ENCODE measurements at places on chromosomes 3 and 15.

- H3K27me3 ChIP-seq: peaks cover 7% of the 10 kb centered on the region
- H3K27ac ChIP-seq: no peak overlapping the region
- DNase-seq: no peak
- H3K36me3 ChIP-seq: no peaks in the 10 kb centered on the region
- no peak overlapping the region for H3K4me3 ChIP-seq
Observed at GRCh38 chr3:12155264-12155663, 3.4 kb downstream of the TIMP4 start.

- H3K27me3 ChIP-seq: peaks cover 18% of the 10 kb centered on the region
- H3K27ac ChIP-seq: no peak overlapping the region
- H3K4me3 ChIP-seq: no peak overlapping the region
- peaks cover 9% of the 10 kb centered on the region for H3K36me3 ChIP-seq
Observed at GRCh38 chr3:193909387-193909786, 226.6 kb upstream of the HES1 start.

- no peak overlapping the region for H3K27ac ChIP-seq
- no peak for DNase-seq
- peaks cover 47% of the 10 kb centered on the region for H3K36me3 ChIP-seq
- peak overlapping the region; percentile 62 for H3K4me3 ChIP-seq
- H3K27me3 ChIP-seq: no peaks in the 10 kb centered on the region
Observed at GRCh38 chr15:57091636-57092035, 173.2 kb downstream of the TCF12 start.

GRCh38 chr15:32641517-32642059, at the start of gene SCG5:
Gene SCG5 (plus strand): TSS chr15:32641710. CDS start chr15:32643593, 1,883 bp downstream.
- H3K27me3 ChIP-seq: no peaks in the 10 kb centered on the region
- peaks cover 38% of the 10 kb centered on the region for H3K36me3 ChIP-seq
- peak within 1 kb of the TSS; percentile 88 for H3K4me3 ChIP-seq
- peak; percentile 75 for DNase-seq
- peaks cover 51% of the 10 kb centered on the region for H3K4me1 ChIP-seq
- peak within 1 kb of the TSS; percentile 32 for H3K27ac ChIP-seq

- H3K27ac ChIP-seq: no peak overlapping the region
- DNase-seq: no peak
- H3K36me3 ChIP-seq: no peaks in the 10 kb centered on the region
- peaks cover 12% of the 10 kb centered on the region for H3K4me1 ChIP-seq
- no peak overlapping the region for H3K4me3 ChIP-seq
Observed at GRCh38 chr15:80785335-80785734, 6.2 kb downstream of the CEMIP start.

GRCh38 chr15:53675832-53676231, 83.6 kb downstream of the WDR72 start:
- H3K4me1 ChIP-seq: peaks cover 13% of the 10 kb centered on the region
- peaks cover 7% of the 10 kb centered on the region for H3K27me3 ChIP-seq
- no peak overlapping the region for H3K27ac ChIP-seq
- H3K36me3 ChIP-seq: no peaks in the 10 kb centered on the region
- DNase-seq: no peak

DNA sequence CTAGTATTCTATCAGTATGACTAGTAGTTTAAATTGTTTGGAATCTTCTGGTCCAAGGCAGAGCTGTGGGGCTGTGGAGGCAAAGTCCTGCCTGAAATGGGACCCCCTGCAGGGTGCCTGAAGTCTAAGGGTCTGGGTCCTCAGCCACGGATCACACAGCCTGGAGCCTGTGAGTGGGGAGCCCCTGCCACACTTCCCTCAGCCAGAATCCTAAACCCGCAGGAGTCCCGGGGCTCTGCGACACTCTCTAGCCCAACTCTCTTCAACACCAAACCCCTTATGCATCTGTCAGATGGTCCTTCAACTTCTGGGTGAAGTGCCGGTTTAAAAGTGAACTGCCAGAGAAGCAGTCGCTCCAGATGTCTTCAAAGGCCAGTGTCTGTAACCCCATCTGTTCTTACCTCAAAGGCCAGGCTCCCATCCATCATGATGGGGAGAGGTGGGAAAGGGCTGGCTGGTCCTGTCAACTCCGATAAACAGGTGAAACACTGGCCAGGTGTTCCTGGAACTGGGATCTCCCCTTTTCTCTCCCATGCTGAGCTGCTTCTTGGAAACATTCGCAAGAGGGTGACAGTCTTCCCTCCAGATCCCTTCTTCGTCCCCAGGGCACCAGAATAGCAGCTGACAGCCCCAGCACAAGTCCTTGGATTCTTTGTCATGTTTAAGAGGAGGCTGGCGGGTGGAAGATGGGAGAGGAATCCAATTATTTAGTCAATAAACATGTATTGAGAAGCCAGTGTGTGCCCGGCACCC, 45.6 kb downstream of the CPN2 start:
- H3K27me3 ChIP-seq: peaks cover 27% of the 10 kb centered on the region
- H3K4me1 ChIP-seq: peaks cover 49% of the 10 kb centered on the region
- no peak overlapping the region for H3K4me3 ChIP-seq
- no peaks in the 10 kb centered on the region for H3K36me3 ChIP-seq

DNA sequence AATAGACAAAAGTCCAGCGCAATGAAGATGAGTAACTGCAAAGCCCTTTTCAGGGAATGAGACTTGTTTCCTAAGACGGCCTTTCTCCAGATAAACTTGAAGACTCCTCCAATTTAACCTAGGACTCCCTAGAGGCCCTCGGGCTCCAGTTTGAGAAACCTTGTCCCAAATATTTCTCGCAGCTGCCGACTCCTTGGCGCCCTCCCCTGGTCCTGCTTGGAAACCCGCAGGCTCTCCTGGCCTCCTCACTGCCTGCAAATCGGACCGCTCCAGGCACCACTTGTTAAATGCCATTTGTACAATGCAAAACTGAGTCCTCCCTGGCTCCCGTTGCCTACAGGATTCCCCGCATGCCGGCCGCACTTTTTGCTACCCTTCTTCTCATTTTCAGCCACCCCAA, 36.8 kb downstream of the MUC4 start:
- no peak overlapping the region for H3K27ac ChIP-seq
- H3K4me3 ChIP-seq: no peak overlapping the region
- peak; percentile 54 for DNase-seq
- no peaks in the 10 kb centered on the region for H3K4me1 ChIP-seq
- H3K36me3 ChIP-seq: no peaks in the 10 kb centered on the region
- H3K27me3 ChIP-seq: peaks cover 3% of the 10 kb centered on the region

DNA sequence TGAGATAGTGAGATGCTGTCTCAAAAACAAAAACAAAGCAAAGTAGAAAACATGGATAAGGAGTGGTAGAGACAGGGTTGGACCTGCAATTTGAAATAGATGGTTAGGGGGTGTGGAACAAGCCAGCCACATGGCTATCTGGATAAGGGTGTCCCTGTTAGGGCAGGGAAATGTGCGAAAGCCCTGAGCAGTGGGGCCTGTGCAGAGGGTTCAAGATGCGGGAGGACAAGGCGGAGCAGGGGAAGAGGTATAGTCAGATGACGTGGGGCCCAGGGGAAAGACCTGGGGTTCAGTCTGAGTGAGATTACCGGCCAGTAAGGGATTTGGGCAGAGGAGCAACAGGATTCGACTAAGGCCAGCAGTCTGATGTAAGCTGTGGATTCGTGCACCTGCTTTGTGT, 18.4 kb upstream of the NR2E3 start:
- no peaks in the 10 kb centered on the region for H3K36me3 ChIP-seq
- no peak overlapping the region for H3K4me3 ChIP-seq
- H3K27me3 ChIP-seq: no peaks in the 10 kb centered on the region
- H3K27ac ChIP-seq: no peak overlapping the region
- DNase-seq: no peak

DNA sequence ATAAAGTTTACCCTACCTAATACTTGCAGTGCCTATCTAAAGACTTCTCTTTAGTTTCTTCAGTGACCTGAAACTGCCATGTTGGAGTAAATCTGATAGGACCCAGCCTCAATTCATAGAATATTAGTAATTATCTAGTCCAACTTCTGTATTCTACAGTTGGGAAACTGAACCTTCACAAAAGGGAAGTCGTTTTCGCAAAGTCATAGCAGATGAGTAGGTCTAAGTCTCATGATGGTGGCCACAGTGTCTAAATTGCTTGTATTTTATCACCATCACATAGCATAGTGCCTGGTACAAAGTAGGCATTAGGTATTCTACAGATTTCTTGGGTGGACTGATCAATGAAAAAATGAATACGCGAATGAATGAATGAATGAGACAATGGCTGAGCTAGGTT, 8.4 kb downstream of the GMNC start:
- H3K4me1 ChIP-seq: peaks cover 4% of the 10 kb centered on the region
- no peaks in the 10 kb centered on the region for H3K36me3 ChIP-seq
- H3K27ac ChIP-seq: no peak overlapping the region
- H3K27me3 ChIP-seq: no peaks in the 10 kb centered on the region

DNA sequence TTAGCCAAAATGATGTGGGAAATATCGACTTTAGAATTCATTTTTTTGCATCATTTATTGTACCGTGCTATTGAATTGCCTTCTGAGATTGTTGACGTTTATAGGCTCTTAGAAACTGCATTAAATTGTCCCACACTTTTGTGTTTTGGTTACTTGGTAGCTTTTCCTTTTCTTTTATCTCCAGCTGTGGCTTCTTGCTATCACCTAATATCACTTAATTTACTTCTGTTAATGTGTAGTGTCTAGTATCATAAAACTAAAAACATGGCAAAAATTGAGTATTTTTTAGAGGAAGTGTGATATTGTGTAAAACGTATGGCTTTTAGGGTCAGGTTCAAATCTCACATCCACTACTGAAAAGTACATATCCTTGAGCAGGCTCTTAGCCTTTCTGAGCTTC, 11.2 kb downstream of the TMOD3 start:
- no peak overlapping the region for H3K4me3 ChIP-seq
- no peak for DNase-seq
- peaks cover 4% of the 10 kb centered on the region for H3K27me3 ChIP-seq
- H3K36me3 ChIP-seq: no peaks in the 10 kb centered on the region

- no peak overlapping the region for H3K4me3 ChIP-seq
- no peak for DNase-seq
- H3K4me1 ChIP-seq: peaks cover 36% of the 10 kb centered on the region
- peaks cover 81% of the 10 kb centered on the region for H3K36me3 ChIP-seq
- H3K27ac ChIP-seq: no peak overlapping the region
Observed at GRCh38 chr3:16332904-16333426, 68.0 kb downstream of the OXNAD1 start.

- no peak for DNase-seq
- no peak overlapping the region for H3K27ac ChIP-seq
- no peak overlapping the region for H3K4me3 ChIP-seq
Observed at GRCh38 chr3:72191209-72191960, 406.4 kb upstream of the PROK2 start.

DNA sequence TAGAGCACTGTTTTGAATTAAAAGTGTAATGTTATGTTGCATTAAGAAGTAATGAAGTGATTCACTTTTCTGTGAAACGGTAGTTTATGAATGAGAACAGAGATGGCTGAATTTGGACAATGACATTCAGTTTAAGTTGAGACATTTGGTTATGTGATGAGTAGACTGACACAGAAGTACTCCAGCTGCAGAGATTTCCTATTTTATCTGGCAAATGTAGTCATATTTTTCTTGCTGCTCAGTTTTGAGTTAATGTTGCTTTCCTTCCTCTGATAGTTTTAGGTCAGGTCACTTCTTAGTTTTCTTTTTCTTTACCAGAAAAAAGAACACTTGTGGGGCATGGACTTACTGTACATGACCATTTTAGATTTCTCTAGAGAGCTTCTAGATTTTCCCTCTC, 51.2 kb downstream of the ASB7 start:
- H3K36me3 ChIP-seq: peaks cover 4% of the 10 kb centered on the region
- DNase-seq: no peak
- H3K27me3 ChIP-seq: no peaks in the 10 kb centered on the region

- H3K27ac ChIP-seq: no peak overlapping the region
- H3K4me3 ChIP-seq: no peak overlapping the region
- H3K27me3 ChIP-seq: peaks cover 4% of the 10 kb centered on the region
- no peak for DNase-seq
Observed at GRCh38 chr15:46344115-46344724, 709.4 kb downstream of the SQOR start.

DNA sequence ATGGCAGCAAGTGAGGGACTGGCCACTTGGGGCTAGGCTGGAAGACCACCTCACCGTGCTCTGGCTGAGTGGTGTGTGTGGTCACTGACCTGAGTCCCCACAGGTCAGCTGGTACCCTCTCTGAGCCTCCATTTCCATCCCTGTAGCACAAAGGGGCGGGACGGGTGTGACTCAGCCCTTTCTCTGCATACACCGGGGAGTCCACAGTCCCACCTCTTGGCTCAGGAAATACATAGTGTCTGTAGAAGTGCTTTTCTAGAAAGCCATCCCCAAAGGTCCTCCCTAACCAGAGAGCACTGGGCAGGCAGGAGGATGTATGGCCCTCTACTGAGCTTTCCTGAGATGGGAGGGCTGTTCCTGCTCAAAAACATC, 27.2 kb downstream of the WNT7A start:
- no peak overlapping the region for H3K4me3 ChIP-seq
- DNase-seq: no peak
- H3K36me3 ChIP-seq: no peaks in the 10 kb centered on the region
- H3K27me3 ChIP-seq: peaks cover 28% of the 10 kb centered on the region
- H3K4me1 ChIP-seq: no peaks in the 10 kb centered on the region

DNA sequence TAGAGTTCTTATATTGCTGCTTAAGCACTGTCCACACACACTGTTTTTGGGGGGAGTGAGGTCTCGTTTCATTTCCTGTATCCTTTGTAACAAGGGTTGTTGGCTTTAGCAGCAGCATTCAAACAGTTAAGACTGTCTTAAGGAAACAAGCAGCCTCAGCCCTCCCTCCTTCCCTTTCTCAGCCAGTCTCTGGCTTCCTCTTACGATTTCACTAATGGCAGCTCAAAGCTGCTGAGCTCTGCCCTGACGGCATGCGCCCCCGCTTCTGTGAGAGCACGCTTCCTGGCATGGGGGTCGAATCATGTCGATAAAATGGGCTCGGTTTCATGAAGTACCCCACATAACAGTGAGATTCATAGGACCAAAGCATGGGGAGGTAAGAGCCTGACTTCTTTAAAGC, 105.0 kb downstream of the KLHL25 start:
- no peaks in the 10 kb centered on the region for H3K27me3 ChIP-seq
- peak; percentile 33 for DNase-seq
- peaks cover 37% of the 10 kb centered on the region for H3K4me1 ChIP-seq
- peak overlapping the region; percentile 79 for H3K4me3 ChIP-seq
- peaks cover 43% of the 10 kb centered on the region for H3K36me3 ChIP-seq

DNA sequence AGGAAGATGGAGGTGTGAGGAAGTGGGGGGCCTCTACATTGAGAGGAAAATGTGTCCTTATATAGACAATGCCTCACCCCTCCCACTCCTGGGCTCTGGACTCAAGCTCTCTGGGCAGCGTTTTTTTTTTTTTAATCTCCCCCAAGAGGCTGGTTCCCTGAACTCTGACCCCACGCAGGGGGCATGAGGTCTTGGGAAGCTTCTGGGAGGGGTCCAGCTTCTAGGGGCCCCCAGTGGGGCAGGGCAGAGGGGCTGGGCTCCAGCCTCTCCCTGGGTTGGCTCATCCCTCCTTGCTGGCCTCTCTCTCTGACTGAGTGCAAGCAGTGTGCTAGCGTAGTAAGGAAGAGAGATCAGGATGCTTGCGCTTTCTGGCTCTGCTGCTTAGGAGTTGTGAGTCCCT, 101.4 kb upstream of the HACD2 start:
- peak; percentile 23 for DNase-seq
- H3K4me3 ChIP-seq: no peak overlapping the region
- no peak overlapping the region for H3K27ac ChIP-seq
- H3K4me1 ChIP-seq: peaks cover 64% of the 10 kb centered on the region
- H3K27me3 ChIP-seq: peaks cover 4% of the 10 kb centered on the region
- no peaks in the 10 kb centered on the region for H3K36me3 ChIP-seq

- DNase-seq: no peak
- H3K36me3 ChIP-seq: no peaks in the 10 kb centered on the region
- H3K27ac ChIP-seq: no peak overlapping the region
Observed at GRCh38 chr3:16243706-16244490, 20.8 kb downstream of the DPH3 start.

Measured in nephron progenitor cell (in vitro differentiated cells).